Activated CD4-positive, alpha-beta T cell treated with anti-CD3 and anti-CD28 coated beads, Interleukin-2, amount 50 U/mL, for 4 hours (primary cell): ENCODE measurements at places on chromosomes 13 and 19.

- DNase-seq = no peak
Observed at GRCh38 chr13:112769615-112770014, 79.8 kb downstream of the ATP11A start.

GRCh38 chr19:4326215-4326836 lies 12.3 kb downstream of the STAP2 start:
- DNase-seq = no peak

DNA sequence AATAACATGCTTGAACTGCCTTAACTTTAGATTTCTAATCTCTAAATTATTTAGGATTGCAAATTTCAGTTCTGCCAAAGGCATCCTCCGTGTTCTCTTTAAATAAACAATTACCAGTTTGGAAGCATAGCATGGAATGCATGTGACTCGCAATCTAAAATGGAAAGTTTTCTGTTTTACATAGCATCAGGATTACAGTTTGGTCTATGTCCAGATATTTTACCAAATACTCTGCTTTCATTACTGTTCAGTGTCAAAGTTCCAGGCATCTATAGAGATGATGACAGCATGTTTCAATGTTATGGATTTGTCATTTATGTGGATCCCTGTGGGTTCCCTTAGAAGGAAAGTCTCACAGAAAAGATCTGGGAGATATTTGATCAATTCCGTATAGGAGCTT lies 16.8 kb downstream of the FLT1 start:
- no peak for DNase-seq

DNA sequence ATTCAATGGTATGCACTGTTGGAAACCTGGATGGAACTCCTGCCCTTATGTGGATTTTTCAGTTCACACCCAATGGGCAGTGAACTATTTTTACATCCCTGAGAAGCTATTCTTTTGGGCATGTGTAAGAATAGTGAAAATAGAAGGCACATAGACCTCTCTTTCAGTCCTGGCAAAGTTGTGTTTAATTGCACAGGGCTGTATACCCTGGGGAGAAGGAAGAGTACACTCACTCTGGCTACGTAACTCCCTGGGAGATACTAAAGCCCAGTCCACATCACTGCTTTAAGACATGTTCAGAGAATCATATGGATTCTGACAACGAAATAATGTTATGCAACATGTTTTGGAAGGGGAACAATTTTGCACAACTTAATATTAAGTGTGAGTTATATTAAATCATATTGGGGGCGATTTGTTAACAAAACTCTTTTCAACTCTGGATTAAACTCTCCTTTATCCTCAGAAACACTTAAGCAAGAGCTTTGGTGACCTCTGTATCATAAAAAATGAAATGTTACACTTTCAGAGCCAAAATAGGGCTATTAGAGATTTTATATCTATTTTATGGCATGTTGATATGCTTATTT lies 166.1 kb downstream of the DCT start:
- no peak for DNase-seq

DNA sequence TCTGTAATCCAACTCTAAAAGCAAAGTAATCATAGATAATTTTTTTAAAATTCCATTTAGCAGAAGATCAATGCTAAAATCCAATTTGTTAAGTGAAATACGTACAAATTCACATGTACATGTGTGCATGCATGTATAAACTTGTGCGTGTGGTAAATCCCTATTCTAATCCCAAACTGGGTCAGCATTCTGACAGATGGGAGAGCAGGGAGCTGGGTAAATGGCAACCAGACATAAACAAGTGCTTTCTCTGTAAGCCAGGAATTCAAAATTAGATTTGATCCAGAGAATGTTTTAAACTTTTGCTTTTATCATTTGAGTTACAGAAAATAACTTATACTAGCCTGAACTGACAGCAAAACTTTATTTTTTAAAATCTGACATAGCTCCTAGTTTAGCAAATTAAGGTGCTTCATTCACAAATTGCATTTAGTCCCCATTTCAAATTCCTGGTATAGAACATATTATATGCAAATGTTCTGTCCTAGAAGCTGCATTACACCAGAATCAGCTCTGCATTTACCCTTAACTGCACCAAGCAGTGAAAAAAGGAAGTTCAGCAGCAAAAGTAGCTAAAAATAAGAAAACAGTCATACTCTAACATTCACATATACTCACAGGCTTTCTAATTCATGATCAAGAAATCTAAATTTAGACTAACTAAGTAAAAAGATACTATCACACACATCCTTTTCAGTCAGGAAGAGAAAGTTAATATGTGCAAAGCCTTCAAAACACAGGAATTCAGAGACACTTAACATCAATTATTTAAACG lies 32.6 kb downstream of the UBL3 start:
- DNase-seq = no peak

GRCh38 chr19:58033741-58034476 lies at the start of gene ZSCAN1:
Gene ZSCAN1 (plus strand): TSS chr19:58034025. CDS start chr19:58037837, 3,812 bp downstream.
- no peak for DNase-seq

DNA sequence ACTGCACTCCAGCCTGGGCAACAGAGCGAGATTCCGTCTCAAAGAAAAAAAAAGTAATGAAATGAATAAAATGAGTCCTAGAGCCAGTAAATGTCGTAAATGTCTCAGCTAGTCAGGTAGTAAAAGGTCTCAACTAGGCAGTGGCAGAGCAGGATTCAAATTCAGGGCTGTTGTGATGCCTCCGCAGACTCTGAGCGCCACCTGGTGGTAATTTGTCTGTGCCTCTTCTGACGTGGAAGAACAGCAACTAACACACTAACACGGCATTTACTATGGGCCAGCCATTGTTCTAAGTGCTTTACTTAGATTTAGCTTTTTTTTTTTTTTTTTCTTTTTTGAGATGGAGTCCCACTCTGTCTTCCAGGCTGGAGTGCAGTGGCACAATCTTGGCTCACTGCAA lies 30.2 kb downstream of the CYP2F1 start:
- DNase-seq = peak; percentile 87

GRCh38 chr19:19417628-19418245 lies 12.3 kb downstream of the GATAD2A start:
- DNase-seq = no peak

GRCh38 chr13:44768775-44769581 lies 192.8 kb upstream of the TSC22D1 start:
- DNase-seq = peak; percentile 14

GRCh38 chr13:30787738-30788525 lies 52.6 kb downstream of the ALOX5AP start:
- no peak for DNase-seq

DNA sequence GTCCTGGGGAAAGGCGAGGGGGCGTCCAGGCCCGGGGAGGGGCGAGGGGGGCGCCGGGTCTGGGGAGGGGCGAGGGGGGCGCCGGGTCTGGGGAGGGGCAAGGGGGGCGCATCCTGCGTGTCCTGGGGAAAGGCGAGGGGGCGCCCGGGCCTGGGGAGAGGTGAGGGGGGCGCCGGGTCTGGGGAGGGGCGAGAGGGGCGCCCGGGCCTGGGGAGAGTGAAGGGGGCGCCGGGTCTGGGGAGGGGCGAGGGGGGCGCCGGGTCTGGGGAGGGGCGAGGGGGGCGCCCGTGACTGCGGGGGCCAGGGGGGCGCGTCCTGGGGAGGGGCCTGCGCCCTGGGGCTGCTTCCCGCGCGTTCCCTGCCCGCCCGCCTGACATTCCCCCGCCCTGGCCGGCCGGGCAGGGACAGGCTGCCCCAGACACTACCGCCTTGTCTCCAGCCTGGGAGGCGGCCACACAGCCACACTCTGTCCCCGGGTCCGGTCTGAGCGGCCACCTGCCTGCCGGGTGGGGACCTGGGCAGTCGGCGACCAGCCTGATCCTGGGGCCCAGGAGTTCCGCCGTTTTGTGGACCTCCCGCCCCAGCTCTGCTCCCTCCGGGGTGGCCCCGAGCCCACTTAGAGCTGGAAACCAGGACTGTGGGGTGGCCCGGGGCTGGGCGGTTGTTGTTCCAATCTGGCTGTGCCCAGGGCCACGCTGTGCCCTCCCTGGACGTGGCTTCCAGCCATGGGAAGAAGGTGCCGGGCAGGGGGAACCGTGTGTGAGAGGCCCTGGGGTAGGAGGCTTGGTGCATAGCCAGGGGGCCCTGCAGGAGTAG lies 11.8 kb downstream of the PALM start:
- no peak for DNase-seq

GRCh38 chr13:43383498-43384165 lies 360.2 kb downstream of the DNAJC15 start:
- no peak for DNase-seq

- DNase-seq = no peak
Observed at GRCh38 chr13:106550570-106551135, 15.2 kb upstream of the EFNB2 start.

GRCh38 chr19:51256155-51256625 lies 5.3 kb downstream of the SIGLECL1 start:
- DNase-seq = no peak

- peak; percentile 29 for DNase-seq
Observed at GRCh38 chr19:958967-959855, 24.9 kb upstream of the WDR18 start.

DNA sequence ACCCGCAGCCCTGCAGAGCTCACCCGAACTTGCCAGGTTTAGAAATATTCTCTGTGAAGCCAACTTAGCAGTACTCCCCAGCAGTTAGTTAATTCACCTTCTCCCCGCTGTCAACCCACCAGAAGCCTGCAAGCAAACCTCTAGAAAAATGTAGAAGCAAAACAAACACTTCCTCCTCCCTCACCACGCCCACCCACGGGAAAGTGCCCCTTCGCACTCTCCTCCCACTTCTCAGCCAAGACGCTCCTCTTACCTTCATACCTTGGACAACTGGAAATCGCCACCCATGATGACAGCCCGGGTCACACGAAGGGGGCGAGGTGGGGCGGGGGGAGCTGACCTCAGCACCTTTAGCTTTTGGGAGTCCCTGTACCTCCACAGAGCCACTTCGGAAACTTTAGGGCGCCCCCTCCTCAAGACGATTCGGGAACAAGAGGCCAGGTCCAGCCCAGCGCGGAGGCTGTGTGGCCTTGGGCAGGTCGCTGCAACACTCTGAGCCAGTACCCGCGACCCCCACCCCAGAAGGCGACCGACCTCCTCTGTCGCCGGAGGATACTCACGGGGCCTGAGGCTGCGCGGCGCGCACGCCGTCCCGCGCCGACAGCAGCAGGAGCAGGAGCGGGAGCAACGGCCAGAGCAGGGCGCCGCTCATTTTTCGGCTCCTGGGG lies 485 bp downstream of the CPAMD8 start:
- no peak for DNase-seq

GRCh38 chr13:43237616-43238015 lies 214.2 kb downstream of the DNAJC15 start:
- DNase-seq = no peak

DNA sequence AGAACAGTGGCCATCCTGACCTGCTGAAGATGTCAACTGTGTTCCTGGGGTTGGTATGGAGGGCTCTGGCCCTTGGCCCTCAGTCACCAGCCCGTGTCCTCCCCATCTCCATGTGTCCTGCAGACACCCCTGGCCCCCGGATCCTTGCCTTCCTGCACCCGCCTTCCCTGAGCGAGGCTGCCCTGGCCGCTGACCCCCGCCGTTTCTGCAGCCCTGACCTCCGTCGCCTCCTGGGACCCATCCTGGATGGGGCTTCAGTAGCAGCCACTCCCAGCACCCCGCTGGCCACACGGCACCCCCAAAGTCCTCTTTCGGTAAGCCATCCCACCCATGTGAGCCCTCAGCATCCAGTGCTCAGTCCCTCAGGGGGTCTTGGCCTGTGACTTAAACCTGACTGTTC lies 24.8 kb downstream of the HIF3A start:
- DNase-seq = no peak

DNA sequence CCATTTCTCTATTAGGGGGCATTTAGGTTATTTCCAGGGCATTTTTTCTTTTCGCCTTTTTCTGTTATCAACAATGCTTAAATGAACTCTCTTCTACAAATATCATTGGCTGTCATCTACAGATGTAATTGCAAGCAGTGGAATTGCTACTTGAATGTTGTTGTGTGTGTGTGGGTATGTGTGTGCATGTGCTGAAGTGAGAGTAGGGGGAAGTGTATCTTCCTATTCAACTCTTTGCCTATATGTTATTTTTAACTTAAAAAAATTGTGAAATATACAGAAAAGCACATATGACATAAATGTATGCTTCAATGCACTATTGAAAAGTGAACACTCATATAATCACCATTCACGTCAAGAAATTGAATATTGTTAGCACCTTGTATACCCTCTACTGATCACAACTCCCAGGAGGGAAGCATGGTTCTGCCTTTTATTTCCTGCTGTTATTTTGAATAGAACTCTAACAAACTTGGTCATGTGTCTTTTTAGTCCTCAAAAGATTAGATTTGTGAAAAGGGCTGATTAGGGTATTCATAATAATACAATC lies 24.7 kb downstream of the WDFY2 start:
- DNase-seq = no peak

GRCh38 chr13:45896285-45896684 lies 44.7 kb upstream of the SIAH3 start:
- DNase-seq = no peak

- DNase-seq = no peak
Observed at GRCh38 chr19:35704218-35704617, at the start of gene ZBTB32. Gene ZBTB32 (plus strand): TSS chr19:35704558. CDS start chr19:35714627, 10,069 bp downstream.

- DNase-seq = no peak
Observed at GRCh38 chr13:21882766-21883165, 211.9 kb downstream of the FGF9 start.

DNA sequence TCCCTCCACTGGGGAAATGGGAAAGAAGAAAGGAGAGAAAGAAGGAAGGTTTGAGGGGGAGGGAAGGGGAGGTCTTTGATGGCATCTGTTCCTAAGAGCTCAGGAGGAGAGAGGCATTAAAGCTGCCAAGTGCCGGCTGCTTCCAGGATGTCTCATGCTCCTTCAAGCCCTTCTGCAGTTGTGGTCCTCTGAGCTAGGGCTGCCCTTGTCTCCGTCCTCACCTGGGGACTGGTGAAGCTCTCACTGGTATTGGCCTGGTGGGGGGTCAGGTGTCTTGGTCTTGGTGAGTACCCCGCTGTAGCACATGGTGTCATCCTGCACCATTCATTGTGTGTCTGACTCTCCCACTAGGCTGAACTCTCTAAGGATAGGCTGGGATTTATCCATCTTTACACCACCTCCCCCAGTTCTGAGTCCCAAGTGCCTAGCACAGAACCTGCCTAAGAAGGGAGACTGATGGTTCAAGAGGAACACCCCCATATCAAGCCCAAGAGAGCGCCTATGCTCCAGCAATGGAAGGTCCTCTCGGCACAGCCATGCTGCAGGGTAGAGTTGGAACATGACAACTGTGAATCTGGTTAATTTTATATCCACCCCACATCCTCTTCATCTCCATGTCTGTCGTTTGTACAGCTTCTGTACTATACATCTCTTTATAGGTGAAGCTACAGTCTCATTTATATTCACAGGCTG lies 83.7 kb downstream of the AKAP11 start:
- DNase-seq = no peak

- no peak for DNase-seq
Observed at GRCh38 chr13:92967923-92968322, 258.7 kb upstream of the GPC6 start.
